NCI-H446 (cell line): ENCODE measurements at places on chromosomes 12 and 14.

GRCh38 chr12:58378028-58378427 lies 436.7 kb downstream of the ATP23 start:
- DNase-seq, result no peak

DNA sequence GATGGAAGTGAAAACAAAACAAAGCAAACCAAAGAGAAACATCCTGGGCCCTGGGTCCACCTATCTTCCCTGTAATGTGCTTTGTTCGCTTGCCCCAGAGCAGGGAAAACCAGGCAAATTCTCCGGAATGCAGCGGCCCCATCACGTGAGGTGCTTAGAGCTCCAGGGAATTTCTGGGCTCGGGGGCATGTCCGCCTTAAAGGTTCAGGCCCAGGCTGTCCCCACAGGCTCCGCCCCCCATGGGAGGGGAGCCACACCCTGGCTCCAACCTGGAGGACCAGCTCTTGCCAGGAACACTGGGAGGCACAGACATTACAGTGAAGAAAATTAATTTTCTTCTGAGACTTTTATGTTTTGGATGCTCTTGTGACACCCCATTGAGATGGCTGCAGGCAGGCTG lies 69.9 kb downstream of the RBM19 start:
- no peak for DNase-seq

DNA sequence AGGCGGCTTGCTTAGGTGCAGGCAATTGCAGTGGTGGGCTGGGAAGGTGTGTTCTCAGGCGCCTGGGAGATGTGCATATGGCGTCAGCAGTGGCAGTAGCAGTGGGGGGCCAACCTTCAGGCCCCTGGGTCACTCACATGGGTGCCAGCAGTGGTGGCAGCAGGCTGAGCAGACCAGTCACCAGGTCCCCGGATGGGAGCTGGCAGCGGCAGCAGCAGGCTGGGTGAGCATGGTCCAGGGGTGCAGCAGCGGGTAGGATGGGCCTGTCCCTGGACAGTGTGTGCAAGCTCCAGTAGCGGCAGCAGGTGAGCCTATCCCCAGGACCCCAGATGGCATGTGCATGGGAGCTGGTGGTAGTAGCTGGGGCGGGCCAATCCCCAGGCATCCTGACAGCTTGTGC lies 108.5 kb upstream of the TMEM260 start:
- DNase-seq, result no peak

GRCh38 chr14:23025151-23025814 lies 9.4 kb downstream of the PSMB5 start:
- DNase-seq, result no peak

DNA sequence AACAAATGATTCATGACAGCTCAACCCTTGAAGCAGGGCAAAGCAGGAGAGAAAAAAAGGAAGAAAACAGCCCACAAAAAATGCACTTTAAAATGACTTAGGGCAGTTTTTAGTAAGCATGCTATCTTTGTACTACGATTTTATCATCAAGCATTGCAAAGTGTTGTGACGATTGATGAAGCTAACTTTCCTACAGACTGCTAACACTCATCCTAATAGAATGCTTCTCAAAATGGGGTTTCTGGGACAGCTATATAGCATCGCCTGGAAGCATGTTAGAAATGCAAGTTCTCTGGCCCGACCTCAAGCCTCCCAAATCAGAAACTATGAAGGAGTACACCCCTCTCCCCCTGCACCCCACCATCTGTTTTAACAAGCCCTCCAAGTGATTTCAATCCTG lies 256.4 kb downstream of the SSPN start:
- no peak for DNase-seq

DNA sequence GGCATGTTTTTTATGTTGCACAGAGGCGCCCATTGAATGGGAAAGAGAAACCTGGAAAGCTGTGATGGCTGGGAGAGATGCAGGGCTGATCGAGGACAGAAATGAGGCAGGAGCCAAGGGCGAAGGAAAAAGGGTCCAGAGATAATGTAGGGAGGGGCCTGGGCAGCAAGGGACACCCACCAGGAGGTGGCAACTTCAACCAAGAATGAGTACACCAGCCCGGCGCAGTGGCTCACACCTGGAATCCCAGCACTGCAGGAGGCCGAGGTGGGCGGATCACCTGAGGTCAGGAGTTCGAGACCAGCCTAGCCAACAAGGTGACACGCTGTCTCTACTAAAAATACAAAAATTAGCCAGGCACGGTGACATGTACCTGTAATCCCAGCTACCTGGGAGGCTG lies 4.0 kb downstream of the SSH1 start:
- DNase-seq, result no peak

DNA sequence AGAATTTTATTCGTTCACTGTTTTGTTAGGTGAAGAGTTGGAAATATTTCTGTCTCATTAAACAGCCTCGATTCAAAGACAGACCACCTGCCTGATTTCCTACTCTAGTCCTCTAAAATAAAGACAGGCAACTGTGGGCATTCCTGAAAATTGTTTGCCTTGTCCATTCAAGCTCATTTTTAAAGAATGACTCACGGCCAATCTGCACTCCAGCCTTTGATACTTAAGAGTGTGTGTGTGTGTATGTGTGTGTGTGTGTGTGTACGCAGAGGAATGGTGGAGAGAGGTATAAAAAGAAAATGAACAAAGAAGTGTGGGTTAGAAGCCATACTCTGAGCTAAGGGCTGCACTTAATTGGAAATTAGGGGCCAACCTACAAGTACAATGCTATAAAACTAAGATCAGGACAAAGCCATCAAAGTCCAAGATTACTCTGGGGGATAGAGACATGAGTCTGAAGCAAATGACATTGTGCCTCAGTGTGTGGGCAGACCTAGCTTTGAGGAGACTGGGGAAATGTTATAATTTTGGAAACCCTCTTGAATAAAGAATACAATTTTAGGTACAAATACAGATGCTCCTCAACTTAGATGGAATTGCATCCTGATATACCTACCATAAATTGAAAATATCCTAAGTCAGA lies 45.6 kb upstream of the SOCS2 start:
- no peak for DNase-seq

- no peak for DNase-seq
These were observed 10.9 kb upstream of the TAC3 start for GRCh38 chr12:57027011-57027804.

- DNase-seq, result no peak
These were observed 47.7 kb downstream of the CYP46A1 start for GRCh38 chr14:99731547-99732435.

- DNase-seq, result no peak
These were observed 590.5 kb upstream of the ATP2B1 start for GRCh38 chr12:90299121-90299520.

DNA sequence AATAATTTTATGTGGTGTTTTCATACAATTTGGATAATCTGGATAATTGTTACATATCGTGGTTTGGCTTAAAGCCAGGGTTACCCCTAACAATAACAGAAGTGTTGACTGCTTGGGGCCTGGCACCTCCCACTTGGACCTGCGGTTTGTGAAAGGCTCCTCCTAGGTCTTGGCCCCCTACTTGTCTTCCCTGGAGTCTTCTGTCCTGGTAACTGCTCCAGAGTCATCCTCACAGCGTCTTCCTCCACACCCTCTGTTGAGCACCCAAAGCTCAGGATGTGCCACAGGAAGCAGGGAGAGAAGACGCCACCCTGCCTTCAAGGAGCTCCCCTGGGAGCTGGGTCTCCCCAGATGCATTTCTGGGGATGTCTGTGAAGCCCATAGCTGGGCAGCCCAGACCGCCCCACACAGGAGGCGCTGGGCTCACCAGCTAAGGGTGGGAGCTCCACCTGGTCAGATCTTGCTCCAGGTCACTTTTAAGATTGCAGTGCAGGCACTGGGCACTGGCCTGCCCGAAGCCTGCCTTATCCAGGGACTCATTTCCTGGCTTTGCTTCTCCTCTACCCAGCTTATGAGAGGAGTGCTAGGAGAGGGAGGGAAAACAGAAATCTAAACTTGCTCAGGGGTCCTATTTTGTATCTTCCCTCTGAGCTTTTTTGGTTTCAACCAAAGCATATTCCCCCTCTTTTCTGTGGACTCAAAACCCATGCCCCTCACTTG lies 98.2 kb downstream of the ZFP36L1 start:
- no peak for DNase-seq

GRCh38 chr14:99234961-99235571 lies 36.9 kb downstream of the BCL11B start:
- no peak for DNase-seq

DNA sequence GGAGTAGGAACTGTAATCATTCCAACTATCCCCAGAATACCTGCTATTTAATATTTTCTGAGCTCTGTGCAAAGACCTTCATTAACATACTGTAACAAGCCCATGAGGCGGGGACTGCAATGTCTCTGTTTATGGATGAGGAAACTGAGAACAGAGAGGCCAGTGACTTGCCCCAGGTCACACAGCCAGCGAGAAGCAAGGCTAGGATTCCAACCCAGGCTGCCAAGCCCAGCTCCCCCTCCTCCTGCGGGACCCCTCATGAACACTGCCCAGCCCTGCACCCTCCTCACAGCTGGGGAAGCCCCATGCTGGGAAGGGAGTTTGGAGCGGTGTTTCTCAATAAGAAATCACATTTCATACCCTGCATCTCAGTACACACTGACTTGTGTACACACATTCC lies 10.9 kb downstream of the HVCN1 start:
- no peak for DNase-seq

DNA sequence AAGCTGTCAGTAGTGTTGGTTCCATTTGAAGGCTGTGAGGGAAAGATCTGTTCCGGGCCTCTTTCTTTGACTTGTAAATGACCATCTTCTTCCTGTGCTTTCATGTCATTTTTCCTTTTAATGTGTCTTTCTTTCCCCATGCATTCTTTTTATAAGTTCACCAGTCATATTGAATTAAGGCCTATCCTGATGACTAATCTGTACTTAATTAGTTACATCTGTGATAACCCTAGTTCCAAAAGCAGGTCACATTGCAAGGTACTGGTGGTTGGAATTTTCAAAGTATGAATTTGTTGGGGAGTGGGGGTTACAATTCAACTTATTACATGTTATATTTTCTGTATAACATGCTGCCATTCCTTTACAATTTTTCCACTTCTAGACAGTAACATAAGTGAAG lies 1642.1 kb upstream of the FLRT2 start:
- DNase-seq, result no peak

GRCh38 chr12:57888409-57889157 lies 42.1 kb upstream of the CTDSP2 start:
- DNase-seq, result no peak

GRCh38 chr12:66717036-66717673 lies 38.3 kb upstream of the GRIP1 start:
- no peak for DNase-seq

- no peak for DNase-seq
These were observed 57.8 kb upstream of the VRK1 start for GRCh38 chr14:96739200-96739910.

- DNase-seq, result no peak
These were observed 263.9 kb upstream of the RTL1 start for GRCh38 chr14:101167428-101167827.

DNA sequence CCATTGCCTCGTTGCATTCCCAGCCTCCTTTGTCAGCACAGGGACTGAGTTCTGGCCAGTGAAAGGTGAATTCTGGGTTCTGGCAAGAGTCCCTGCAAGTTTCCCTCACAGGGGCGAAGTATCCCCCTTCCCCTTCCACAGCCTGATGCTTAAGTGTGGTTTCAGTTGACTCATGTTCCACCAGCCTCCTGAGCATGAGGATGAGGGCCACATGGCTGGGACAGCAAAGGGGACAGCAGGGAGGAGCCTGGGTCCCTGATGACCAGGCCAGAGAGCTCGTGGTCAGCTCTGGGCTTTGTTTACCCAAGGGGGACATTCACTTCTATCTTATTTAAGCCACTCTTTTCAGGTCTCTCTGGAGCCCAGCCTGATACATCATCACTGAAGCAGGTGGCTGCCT lies 36.5 kb downstream of the CACNA2D4 start:
- no peak for DNase-seq

DNA sequence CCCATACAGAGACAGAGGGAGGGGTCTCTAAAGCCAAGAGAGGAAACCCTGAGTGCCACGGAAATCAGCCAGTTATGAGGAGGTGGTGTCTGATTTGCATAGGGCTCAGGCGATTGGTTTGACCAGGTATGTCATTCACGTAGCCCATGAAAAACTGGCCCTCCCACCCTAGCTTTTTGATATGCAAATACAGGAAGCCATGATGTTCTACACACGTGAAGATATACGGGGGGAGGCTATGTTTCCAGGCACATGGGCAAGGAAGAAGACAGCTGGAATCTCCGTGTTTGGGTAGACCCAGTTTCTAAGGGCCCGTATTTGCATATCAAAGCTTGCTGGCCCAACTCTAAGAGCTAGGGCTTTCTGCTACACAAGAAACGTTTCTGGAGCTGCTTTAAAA lies 717.8 kb upstream of the SEL1L start:
- DNase-seq, result no peak

GRCh38 chr14:101705733-101706508 lies 55.6 kb upstream of the PPP2R5C start:
- no peak for DNase-seq

GRCh38 chr14:99475179-99475578 lies 5.5 kb downstream of the SETD3 start:
- no peak for DNase-seq

- DNase-seq, result no peak
These were observed 115.4 kb upstream of the MYL2 start for GRCh38 chr12:111035578-111036301.

- DNase-seq, result no peak
These were observed 17.3 kb upstream of the LIN7A start for GRCh38 chr12:80954857-80955520.

DNA sequence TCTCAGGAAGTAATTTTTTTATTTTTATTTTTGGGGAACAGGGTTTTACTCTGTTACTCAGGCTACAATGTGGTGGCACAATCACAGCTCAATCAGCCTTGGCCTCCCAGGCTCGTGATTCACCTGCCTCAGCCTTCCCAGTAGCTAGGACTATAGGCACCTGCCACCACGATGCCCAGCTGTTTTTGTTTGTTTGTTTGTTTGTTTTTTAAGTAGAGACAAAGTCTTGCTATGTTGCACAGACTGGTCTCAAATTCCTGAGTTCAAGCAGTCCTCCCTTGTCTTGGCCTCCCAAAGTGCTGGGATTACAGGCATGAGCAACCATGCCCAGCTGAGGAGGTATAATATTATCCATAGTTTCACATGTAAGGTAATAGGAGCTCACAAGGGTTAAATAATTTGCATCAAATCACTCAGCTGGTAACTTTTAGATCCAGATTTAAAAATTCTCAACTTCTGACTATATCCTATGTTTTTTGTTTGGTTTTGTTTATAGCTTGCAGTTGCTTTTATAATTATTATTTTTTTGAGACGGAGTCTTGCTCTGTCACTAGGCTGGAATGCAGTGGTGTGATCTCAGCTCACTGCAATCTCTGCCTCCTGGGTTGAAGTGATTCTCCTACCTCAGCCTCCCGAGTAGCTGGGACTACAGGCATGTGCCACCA lies 629.3 kb downstream of the DIO2 start:
- no peak for DNase-seq

- DNase-seq, result no peak
These were observed 25.5 kb downstream of the EP400 start for GRCh38 chr12:131975228-131975627.

- DNase-seq, result no peak
These were observed 178.3 kb downstream of the CACNA1C start for GRCh38 chr12:2231011-2231595.
